ENCODE measurements at places on chromosomes 11 and 22.
A peak's percentile ranks its signal among the peaks of the same experiment; 100 is the strongest.

GRCh38 chr11:118640332-118641154, 33.1 kb downstream of the PHLDB1 start:
- no peak for DNase-seq

- DNase-seq: no peak
Measured at GRCh38 chr11:95832763-95833162, 42.5 kb downstream of the CEP57 start.

DNA sequence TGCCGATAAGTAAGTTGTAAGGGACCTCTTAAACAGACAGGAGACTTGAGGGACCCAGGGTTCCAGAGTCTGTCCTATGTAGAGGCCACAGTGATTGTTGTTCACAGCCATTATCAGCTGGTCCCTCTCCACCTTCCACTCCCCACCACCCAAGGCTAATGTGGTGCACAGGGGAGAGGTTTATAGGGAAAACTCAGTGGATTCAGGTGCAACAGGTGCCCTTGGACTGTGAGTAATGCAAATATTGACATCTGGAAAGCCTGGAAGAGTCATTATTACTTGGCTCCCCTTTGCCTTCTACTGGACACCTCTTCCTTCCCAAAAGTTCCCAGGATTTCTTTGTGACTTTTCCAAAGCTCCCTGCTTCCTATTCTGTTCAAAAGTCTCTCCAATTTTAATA, 441.1 kb upstream of the CCDC90B start:
- no peak for DNase-seq

DNA sequence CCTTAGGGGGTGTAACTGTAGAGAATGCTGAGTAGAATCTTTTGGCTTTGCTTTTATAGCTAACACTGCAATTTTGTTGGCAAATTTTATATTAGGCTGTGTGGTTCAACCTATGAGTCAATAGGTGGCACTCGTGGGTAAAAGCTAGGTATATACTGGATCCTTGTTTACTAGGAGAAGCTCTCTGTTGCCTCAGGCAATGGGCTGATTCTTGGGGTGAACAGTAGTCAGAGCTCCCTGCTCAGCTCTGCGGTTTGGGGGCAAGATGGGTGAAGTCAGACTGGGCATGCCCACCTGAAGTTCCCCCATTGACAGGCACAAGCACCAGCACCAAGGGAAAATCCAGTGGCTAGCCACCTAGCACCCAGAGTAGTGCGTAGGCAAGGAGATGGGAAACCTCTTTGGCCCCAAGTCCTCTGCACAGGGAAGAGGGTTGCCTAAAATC, 238.7 kb downstream of the FAM181B start:
- no peak for DNase-seq

- no peak for DNase-seq
Measured at GRCh38 chr22:49295465-49295743, 532.3 kb downstream of the BRD1 start.

DNA sequence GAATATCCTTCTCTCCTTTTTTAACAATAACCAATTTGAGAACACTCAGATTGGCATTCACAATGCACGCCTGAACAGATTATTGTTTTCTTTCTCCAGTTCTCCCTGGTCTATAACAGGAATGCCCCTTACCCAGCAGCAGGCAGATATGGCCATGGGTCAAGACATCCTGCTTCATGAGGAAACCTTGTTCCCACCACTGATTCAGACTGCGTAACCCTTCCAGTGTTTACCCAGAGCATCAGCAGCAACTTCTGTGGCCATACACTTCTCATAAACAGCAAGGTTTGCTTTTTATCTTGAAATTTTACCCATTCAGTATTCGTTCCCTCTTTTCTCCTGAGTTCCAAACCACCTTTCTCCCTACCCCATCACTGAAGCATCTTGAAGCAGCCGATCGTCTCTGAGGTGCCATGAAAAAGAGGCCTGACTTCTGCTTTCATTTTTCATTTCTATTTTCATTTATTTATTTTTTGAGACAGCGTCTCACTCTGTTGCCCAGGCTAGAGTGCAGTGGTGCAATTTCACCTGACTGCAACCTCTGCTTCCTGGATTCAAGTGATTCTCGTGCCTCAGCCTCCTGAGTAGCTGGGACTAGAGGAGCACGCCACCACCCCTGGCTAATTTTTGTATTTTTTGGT, 9.6 kb downstream of the PTS start:
- DNase-seq: no peak

- DNase-seq: no peak
Measured at GRCh38 chr11:68524213-68524612, 63.7 kb downstream of the PPP6R3 start.

DNA sequence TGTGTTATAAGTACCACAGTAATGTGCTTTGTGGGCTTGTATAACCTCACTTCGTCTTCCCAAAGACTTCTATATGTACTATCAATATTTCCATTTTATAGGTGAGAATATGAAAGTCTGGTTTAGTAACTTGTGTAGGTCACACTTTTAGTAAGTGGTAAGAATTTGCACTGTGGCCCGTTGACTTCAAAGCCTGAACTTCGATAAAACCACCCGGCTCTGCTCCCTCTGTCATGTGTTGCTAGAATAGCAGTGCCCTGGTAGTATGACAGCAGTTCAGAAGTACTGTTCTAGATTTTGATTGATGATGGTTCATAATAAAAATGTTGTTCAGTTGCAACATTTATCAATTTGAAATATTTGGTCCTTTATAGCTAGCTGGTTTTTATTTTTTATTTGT, 110.2 kb upstream of the SORL1-AS1 start:
- no peak for DNase-seq

GRCh38 chr22:32478994-32479393, 4.4 kb downstream of the FBXO7 start:
- DNase-seq: no peak

GRCh38 chr11:39571081-39571480, 1888.4 kb downstream of the LRRC4C start:
- DNase-seq: no peak

- DNase-seq: no peak
Measured at GRCh38 chr22:25852223-25852622, 110.2 kb downstream of the MYO18B start.

- peak; percentile 50 for DNase-seq
Measured at GRCh38 chr11:133821776-133822175, 23.5 kb downstream of the SPATA19 start.

GRCh38 chr11:132220474-132220873, 850.1 kb downstream of the NTM start:
- DNase-seq: no peak

DNA sequence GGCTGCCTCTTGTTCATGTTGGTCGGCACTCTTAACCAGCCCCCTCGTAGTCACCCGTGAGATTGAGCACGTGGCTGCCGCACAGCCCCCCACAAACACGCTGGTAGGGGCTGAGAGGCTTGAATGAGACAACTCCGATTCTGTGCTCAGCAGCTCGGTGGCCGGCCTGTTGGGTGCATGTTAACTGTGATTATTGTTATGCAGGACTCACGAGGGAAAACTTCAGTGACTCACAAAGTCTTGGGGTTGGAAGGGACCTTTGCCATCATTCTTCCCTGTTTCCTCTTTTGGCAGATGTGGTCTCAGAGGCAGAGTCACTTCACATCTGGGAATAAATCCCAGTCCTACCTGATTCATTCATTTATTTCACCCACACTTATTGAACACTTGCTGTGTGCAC, 75.2 kb downstream of the ADAMTS15 start:
- DNase-seq: no peak

GRCh38 chr11:123063826-123064657, 2.1 kb upstream of the HSPA8 start:
- DNase-seq: no peak

- no peak for DNase-seq
Measured at GRCh38 chr11:122115524-122116379, at the start of gene BLID. Gene BLID, minus strand, starts transcription at chr11:122116215. Its CDS starts 293 bp downstream, at chr11:122115922.

DNA sequence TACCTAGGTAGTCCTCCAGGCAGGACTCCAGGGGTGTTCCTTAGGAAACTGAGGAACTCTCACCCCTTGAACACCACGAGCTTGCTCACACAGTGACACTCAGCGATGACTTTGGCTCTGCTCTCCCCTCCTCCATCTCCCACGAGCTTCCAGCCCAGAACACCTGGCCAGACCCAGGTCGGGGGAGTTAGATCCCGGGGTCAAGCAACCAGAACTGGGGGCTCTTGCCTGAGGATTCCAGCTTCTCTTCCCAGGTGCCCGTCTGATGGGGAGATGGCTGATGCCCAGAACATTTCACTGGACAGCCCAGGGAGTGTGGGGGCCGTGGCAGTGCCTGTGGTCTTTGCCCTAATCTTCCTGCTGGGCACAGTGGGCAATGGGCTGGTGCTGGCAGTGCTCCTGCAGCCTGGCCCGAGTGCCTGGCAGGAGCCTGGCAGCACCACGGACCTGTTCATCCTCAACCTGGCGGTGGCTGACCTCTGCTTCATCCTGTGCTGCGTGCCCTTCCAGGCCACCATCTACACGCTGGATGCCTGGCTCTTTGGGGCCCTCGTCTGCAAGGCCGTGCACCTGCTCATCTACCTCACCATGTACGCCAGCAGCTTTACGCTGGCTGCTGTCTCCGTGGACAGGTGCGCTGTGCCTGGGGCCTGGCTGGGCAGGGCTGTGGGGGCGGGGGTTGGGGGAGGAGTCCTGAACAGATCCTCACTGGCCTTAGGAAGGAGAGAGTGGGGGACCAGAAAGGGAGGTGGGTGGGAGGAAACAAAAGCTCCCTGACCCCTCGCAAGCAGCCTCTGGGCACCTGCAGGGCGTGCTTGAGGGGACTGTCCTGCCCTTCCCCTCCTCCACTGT, at the start of gene GALR3:
TSS of gene GALR3 (plus strand) at position 249 of the 852 bp plus-strand sequence. CDS start at position 274, 25 bp downstream.
- no peak for DNase-seq

DNA sequence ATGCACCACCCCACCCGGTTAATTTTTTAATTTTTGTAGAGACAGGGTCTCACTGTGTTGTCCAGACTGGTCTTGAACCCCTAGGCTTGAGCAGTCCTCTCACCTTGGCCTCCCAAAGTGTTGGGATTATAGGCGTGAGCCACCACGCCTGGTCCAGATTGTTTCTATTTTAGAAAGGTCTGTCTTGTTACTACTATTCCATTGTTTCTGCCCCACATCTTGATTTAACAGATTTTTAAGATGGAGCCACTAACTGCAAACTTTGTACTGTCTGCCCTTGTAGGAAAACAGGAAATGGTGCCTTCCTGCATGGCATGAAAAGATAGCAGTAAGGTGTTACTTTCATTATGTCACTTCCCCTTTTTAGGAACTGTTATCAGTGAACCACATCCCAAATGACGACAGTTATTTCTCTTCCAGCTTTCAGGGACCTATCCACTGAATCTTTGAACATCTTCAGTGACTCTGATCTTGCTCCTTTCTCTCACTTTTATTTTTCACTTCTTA, 23.2 kb downstream of the TAF1D start:
- no peak for DNase-seq

DNA sequence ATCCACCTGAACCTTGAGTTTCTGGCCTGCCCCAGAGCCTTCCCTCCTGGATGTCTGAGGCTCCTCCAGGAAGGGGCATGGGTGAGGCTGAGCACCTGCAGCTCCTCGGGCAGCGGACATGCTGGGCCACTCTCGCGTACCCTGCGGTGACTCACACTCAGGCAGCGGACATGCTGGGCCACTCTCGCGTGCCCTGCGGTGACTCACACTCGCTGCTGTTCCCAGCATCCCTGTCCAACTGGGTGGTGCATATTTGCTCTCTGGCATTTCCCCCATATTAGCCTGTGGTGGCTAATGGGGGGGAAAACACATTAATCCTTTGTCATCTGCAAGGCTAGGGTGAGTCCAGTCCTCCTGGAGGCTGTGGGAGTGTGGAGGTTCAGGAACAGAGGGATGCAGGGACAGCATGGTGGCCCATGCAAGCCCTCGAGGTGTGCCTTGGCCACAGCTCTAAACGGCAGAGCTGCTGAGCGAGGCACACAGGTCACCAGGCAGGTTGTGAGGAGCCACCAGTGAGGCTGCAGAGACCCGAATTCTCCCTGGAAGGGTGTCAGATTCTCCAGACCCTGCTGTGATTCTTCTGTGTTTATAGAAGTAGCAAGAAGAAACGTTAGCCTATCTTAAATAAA, 728.1 kb downstream of the BRD1 start:
- DNase-seq: no peak

DNA sequence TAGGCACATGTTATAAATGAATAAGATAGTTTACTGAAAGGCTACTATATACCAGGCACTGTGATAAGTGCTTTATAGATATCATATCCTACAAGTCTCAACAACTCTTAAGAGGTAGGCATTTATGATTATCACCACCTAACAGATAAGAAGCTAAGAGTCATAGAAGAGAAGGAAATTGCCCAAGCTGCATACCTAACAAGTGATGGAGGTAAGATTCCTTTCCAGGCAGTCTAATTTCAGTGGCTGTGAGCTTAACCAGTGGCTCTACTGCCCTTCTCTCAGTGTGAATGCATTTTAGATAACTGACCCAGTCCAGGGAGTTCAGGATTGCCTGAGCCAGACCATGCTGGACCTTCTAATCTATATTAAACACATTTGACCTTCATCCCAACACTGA, 39.2 kb downstream of the HEPHL1 start:
- no peak for DNase-seq

GRCh38 chr11:36513965-36514364, 3.9 kb upstream of the TRAF6 start:
- no peak for DNase-seq

GRCh38 chr11:119853581-119854360, 124.8 kb upstream of the NECTIN1 start:
- DNase-seq: no peak

DNA sequence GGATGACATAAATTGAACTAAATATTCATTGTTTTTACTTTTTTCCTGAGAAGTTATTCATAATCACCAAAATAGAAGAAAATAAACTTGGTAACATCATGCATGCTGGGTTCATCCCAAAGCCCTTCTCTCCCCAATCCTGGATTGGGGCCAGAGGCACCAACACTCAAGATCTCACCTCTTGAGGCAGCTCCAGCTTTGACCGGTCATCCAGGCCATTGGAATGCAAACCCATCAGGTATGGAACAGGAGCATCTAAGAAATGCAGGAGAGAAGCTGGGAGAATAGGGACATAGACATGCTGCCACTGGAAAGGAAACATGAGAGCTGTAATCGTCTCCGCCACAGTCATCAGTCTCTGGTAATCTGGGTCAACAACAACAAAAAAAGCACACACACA, 71.8 kb downstream of the DENND5A start:
- DNase-seq: no peak

- DNase-seq: peak; percentile 88
Measured at GRCh38 chr11:63767565-63768236, 874 bp downstream of the ZFTA start.

All from GM19239 (cell line).